ENCODE measurements at places on chromosomes 7 and 10. TPM values are rescaled to one million over a fixed set of nuclear protein-coding genes. Genes with fewer than 3 reads are reported as not detected.
A peak's percentile ranks its signal among the peaks of the same experiment; 100 is the strongest.

The AKR1C8 gene
- total RNA-seq = not detected

The OGDHL gene
- 0.89 TPM for total RNA-seq

The MRC1 gene
- total RNA-seq = not detected

The CALCR gene
- total RNA-seq = not detected

The PILRB gene
- 78.3 TPM for total RNA-seq

DNA sequence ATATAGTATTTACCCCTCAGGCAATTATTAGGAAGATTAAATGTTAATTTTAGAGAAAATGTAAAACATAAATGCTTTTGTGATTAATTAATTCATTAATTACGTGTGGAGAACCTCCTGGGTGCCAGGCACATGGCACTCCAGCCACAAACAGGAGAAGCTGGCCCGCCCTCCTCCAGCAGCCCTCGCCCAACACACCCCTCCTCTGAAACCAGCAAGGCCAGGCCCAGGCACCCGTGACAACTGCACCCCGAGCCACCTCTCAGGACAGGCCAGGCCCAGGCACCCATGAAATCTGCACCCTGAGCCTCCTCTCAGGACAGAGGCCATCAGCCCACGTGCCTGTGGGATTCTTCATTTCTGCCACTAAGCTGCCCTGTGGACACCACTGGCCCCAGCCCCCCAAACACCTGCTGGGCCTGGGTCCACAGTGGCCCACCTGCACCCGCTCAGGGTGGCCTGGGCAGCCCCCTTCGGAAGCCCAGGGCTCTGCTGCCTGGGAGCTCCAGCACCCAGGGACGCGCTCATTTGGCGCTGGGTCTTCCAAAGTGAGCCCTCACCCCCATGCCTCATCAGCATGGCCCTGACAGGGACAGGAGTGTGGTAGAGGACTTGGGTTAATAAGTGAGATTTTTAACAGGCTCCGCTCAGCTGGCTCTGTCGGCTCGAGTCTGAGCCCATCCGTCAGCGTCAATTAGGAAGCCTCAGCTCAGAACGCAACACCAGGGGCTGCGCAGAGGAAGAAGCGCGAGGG is 482.1 kb downstream of the DNAJB6 start:
- DNase-seq = no peak

- peak; percentile 73 for DNase-seq
Measured at GRCh38 chr7:99623091-99623693, 6.4 kb downstream of the ZSCAN25 start.

GRCh38 chr7:6558837-6559236 is 7.6 kb upstream of the GRID2IP start:
- peak; percentile 73 for DNase-seq

GRCh38 chr10:124867304-124867703 is 65.7 kb downstream of the ABRAXAS2 start:
- no peak for DNase-seq

GRCh38 chr10:51244748-51245490 is 170.6 kb downstream of the PRKG1 start:
- DNase-seq = no peak

- no peak for DNase-seq
Measured at GRCh38 chr7:12152196-12152918, 58.7 kb upstream of the TMEM106B start.

DNA sequence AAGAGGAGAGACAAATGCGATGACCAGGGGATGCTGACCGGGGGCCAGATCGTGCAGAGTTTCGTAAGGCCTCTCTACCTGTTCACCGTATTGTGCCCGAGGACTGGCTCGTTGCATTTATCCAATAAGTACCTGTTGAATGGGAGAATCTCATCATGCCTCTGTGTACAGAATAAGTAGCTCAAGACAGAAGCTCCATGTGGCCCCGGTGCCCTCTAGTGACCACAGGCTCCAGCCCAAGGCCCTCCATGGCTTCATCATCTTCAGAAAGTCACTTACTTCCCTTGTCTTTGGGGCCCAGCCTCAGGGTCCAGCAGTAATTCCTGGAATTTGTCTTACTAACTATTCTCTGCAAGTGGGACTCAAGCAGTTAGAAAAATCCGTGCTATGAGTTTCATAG is 151.0 kb downstream of the CHN2 start:
- DNase-seq = peak; percentile 58

DNA sequence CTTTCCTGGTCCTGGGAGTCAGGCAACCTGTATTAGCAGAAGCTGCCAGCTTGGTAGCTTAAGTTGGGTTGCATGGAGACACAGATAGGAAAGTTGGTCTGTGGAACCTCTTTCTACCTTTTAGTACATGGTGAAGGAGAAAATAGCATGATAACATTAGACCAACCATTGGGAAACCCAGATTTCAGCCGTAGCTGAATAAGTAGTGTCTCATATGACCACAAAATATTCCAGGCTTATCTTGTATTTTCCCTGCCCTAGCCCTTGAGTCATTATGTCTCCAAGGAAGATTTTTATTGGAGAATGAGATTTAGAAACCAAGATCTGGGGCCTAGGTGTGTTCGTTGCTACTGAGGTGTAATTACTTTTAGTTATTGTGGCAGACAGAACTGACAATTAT is 67.2 kb downstream of the CCSER2 start:
- no peak for DNase-seq
